ENCODE measurements at places on chromosomes 2 and 18.

GRCh38 chr2:27967076-27967475 is 76.5 kb downstream of the BABAM2 start:
- no peak for DNase-seq

- no peak for DNase-seq
These were observed 21.9 kb downstream of the EVA1A start for GRCh38 chr2:75538521-75539490.

DNA sequence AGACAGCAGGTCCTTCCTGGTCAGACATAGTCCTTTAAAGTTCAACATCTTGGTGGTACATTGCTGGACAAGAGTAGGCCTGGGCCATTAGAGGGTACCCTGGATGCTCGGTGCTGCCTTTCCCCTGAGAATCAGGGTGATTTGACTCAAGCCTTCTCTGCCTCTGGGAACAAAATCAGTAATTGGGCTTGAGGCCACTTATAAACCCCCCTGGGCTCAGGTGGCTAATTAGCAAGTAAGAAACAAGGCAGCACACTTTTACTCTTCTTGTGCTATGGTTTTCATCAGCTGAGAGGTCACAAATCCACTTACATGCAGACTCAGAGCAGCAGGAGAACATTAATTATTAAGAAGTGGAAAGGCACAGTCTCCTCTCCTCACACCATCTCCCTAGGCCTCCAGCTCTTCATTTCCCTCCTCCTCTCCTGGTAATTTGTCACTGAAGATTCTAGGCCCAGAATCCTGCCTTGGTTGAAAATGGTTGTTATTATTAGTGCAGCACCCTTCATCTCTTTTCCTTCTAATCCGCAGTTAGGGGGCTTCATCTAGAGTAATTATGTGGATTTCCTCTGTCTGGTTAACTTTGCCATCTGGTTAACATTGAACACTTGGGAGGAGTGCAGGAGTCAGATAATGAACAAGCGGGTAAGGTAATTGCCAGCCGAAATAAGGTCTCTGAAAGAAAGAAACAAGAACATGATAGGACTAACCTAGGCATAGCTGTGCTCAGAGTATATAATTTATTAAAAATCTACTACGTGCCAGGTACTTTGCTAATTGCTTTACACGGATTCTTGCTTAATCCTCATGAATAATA is 29.7 kb upstream of the CASP10 start:
- no peak for DNase-seq

GRCh38 chr2:230890646-230891045 is 25.9 kb downstream of the ITM2C start:
- DNase-seq: no peak

DNA sequence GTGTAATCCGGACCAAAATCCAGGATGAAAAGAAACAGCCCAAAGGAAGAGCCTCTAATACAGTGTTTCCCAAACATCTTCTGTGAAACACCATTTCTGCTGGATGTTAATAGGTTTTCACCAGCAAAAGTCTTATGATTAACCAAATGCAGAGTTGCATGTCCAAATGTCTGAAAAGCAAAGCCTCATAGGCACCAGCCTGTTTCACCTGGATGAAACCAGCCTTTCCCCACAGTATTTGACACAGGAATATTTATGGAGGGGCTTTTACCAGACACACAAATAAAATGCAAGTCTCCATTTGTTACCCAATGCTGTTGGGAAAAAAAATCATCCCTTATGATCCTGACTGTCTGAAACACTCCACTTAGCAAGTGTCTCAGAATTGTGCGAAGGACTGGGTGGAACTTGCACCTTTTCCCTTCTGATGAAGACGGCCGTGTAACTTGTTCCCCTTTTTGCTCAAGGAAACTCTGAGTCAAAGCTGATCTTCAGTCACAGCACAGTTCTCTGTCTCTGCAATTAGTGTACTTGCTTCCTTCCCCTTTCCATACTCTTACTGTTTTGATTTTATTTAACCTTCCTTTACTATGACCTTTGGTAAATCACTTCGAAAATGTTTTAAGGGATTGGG is 70.3 kb upstream of the IL1R2 start:
- no peak for DNase-seq

- no peak for DNase-seq
These were observed 3.5 kb downstream of the TEX261 start for GRCh38 chr2:70991142-70991541.

DNA sequence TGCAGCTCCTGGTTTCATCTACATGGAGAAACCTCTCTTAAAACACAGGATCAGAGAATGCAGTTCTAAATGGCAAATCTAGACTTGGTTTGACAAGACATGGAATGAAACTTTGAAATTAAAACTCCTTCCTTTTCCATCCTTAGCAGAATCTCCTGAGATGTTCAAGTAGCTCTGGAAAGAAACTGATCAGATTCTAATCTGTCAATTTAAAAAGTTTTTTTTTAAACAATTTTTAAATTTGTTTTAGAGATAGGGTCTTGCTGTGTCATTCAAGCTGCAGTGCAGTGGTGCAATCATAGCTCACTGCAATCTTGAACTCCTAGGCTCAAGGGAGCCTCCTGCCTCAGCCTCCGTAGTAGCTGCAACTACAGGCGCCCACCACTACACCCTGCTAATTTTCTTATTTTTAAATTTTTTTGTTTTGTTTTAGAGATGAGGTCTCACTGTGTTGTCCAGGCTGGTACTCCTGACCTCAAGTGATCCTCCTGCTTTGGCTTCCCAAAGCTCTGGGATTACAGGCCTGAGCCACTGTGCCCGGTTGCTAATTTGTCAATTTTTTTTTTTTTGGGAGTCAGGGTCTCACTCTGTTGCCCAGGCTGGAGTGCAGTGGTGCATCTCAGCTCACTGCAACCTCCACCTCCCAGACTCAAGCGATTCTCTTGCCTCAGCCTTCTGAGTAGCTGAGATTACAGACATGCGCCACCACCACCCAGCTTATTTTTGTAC is 216.7 kb downstream of the TGIF1 start:
- DNase-seq: no peak

- no peak for DNase-seq
These were observed 58.0 kb upstream of the SMAD7 start for GRCh38 chr18:49008716-49009115.

DNA sequence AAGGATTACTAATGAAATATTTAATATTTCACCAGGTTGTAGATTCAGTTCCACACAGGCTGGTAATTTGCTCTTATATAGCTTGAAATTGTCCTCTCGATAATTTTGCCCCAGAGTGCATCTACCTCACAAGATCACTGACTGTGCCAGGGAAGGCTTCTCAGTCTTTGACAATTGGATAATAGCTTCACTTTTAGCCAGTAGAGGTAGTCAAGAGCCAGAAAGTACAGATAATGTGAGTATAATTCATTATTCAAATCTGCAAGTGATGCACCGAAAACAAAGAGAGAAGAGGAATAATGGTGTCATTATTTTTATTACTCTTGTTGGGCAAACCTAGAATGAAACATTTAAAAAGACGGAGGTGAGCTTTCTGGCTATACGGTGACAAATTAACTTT is 292.8 kb downstream of the EN1 start:
- peak; percentile 9 for DNase-seq

DNA sequence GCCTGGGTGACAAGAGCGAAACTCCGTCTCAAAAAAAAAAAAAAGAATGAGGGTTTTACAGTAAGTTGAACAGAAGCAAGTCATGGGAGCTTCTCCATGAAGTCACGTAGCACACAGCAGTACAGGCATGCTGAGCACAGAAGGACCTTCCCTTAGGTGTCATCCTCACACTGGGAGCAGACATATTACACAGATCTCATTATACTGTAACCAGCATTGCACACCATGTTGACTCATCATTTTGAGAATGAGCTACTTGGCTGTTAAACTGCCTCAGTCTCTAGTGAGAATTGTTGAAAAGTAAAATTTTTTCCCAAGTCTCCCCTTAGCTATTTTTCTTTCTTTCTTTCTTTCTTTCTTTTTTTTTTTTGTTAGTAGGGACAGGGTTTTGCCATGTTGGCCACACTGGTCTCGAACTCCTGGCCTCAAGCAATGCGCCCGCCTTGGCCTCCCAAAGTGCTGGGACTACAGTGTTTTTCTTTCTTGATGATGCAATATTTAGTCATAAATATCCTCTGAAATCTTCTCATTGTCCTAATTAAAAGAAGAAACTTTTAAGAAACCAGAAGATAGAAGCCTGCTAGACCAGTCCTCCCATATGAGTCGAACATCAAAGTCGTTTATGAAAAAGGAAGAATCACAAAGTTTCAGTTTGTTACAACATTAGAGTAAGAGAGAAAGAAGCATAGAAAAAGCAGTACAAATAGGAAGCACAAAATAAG is 37.9 kb upstream of the PPP1CB start:
- peak; percentile 64 for DNase-seq

GRCh38 chr2:86012007-86012712 is 93.5 kb downstream of the POLR1A start:
- DNase-seq: no peak

DNA sequence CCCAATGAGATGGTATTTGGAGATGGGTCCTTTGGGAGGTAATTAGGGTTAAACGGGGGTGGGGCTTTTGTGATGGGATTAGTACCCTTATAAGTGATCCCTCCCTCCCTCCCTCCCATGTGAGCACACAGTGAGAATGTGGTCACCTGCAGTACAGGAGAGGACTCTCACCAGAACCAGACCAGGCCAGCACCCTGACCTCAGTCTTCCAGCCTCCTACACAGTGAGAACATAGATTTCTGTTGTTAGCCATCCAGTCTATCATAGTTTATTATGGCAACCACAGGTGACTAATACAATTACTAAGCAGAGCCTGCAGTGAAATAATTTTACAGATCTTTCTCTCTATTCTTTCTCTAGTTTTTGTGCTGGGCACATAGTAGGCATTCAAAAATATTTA is 137.7 kb upstream of the PKDCC start:
- DNase-seq: no peak

- peak; percentile 82 for DNase-seq
These were observed 5.0 kb downstream of the SPIRE1 start for GRCh38 chr18:12652861-12653401.

GRCh38 chr2:15718103-15718943 is 126.7 kb downstream of the DDX1 start:
- DNase-seq: no peak

DNA sequence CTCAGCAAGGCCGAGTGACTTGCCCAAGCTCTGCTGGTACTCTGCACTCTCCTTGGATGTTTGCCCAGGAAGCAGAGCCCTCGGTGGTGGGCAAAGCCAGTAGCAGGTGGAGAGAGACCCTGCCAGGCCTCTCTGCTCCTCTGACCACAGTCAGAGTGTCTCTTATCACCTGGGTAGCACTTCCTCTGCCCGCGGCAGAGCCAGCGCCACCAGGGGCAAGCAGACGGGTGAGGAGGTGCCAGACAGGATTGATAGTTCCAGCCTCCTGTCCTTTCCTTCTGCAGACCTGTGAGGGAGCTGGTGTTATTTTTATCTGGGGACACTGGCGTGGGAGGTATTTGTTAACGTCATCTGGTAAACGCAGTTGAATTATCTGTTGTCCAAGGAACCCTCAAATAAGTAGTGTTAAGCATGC is 152.9 kb downstream of the SMAD7 start:
- DNase-seq: no peak

- DNase-seq: no peak
These were observed 18.5 kb upstream of the NFE2L2 start for GRCh38 chr2:177282787-177283572.

DNA sequence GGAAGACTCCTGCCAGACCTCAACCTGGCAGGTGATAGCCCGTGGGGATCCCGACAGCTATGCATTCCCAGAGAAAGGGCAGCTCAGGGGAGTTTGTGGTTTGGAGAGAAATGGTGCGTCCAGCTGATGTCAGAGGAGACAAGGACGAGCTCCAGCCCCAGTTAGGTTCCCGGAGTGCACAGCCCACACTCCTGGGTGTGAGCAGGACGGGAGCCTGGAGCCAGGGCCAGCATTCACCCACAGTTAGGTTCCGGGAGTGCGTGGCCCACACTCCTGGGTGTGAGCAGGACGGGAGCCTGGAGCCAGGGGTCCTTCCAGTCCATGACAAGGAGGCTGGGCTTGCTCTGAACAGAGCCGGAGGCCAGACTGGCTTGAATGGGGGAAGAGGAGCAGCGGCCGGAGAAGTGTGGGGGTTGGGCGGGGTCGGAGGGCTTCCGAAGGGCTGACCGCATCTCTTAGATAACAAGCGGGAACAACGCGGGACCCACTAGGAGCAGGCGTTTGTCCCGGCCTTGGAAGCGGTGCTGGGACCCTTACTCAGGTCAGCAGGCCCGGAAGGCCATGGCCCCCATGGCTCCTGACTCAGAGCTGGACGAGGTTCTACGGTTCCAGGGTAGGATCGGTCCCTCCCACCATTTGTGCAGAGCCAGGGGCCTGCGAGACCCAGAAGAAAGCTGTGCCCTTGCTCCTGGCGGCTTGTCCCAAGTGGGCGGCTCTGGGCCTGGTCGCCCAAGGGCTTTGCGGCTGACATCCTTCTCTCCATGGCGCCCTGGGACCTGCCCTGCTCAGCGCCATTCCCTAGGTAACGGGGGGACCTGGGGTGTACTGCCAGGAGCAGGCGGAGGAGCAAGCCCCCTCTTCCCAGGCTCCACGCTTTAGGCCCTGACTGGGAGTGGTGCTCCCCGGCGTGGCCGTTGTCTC is 185.6 kb downstream of the RTP5 start:
- no peak for DNase-seq

- DNase-seq: no peak
These were observed 158.9 kb upstream of the BOD1L2 start for GRCh38 chr18:56988022-56988421.

DNA sequence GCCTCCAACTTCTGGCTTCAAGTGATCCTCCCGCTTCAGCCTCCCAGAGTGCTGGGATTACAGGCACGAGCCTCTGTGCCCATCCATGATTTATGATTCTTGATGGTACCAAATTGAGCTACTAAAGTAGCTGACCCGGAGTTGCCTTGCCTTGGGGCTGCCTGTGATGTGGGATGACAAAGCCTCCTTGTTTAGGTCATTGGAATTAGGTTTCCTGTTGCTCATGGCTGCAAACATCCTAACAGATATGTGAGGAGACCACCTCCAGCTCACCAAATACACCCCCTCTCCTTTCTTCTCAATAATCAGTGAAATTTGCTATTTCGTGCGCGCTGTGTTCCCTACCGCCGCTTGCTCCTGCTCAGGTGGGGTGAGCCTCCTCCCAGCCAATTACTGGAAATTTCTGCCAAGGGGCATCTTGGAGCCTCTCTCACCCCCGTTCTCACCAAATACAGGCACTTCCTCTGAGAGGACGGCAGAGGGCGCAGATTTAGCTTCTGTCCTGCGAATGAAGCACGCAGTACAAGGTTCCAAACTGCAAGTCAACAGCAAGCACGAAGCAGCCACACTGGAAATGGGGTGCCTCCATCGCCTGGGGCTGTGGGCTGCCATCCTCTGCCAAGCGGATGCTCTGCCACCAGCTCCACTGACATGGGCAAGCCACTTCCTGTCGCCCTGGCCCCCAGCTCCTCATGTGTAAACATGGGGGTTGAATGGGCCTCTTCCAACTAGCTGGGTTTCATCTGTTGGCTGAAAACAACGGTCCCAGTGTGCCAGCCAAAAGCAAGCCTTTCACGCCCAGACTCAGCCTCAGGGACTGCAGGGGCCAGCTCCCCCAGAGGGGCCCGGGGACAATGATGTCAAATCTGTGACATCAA is 71.7 kb downstream of the NCAPH start:
- DNase-seq: peak; percentile 79

All from EH (cell line).